ENCODE measurements at places on chromosomes 2 and 18.

DNA sequence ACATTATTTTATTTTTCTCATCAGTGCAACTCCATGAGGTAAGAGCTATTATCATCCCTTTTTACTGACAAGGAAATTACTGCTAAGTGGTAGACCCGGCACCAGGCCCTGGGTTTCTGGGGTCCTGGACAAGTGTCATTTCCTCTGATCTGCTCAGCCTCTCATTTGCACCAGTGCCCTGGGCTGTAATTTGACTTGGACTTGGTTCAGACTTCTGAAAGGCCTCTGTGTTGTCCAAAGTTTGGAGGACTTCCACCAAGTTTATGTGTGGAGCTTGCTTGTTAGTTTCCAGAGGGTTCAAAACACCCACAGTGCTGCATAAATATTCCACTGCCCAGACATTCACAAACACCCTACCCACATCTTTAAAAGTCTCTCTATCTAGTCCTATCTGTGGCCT is 44.0 kb upstream of the PPP1CB start:
- no peak for DNase-seq

DNA sequence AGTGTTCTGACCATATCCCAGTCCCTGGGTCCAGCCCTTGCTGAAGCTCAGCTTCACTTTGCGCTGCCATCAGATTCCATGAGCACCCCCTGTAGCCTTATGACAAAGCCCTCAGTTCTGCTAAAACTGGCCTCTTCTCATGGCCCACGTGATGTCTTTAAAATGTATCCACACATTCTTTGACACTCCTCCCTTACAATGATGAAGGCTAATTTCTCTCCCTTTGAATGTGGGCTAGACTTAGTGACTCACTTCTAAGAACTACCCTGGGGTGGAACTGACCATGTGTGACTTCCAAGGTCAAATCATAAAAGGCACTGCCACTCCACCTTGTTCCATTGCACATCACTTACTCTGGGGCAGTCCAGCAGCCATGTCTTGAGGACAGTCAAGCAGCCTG is 45.4 kb upstream of the GORASP2 start:
- DNase-seq, result no peak

DNA sequence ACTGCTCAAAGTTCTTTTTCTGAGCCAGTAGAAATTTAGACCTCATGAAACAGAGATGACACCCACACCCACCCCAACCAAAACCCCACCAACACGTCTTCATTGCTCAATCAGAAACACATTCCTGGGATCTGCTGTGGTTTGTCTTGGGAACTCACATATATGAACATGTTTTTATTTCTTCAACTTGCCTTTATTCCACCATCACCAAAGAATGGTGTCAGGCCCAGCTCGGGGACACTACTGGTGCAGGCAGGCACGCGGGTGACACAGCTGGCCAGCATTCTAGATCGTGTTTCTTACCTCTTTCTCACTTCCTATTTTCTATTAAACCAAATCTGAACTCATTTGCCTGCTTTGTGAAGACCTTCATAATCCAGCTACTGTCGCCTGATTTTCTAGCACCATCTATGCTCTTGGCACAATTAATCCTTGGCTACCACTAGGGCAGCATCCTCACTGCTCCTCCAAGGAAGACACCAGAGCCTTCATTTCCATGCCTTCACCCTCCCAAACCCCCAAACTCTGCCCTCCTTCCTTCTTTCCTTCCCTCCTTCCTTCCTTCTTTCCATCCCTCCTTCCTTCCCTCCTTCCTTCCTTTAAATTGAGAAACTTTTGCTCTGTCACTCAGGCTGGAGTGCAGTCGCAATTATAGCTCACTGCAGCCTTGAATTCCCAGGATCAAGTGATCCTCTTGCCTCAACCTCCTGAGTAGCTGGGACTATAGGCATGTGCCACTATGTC is 157.1 kb downstream of the BCL2 start:
- DNase-seq, result no peak

DNA sequence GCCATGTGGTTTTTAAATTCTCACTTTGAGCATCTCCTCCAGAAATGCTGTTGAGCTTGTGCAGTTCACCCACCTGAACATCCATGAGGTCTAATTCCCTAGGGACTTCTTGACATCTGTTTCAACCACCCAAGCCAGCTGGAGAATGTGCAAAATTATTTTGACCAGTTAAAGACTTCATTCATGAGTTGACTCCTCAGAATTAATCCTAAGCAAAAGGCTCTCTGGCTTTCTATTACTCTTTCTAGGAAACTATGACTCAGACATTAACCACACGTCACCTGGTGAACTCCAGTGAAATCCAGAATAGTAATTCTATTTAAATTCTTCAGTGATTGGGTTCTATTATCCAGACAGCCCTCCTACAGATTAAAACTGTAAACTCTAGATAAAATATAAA is 247.5 kb downstream of the NBAS start:
- DNase-seq, result no peak

- DNase-seq, result no peak
Observed at GRCh38 chr2:179270689-179271088, 6.1 kb upstream of the SESTD1 start.

DNA sequence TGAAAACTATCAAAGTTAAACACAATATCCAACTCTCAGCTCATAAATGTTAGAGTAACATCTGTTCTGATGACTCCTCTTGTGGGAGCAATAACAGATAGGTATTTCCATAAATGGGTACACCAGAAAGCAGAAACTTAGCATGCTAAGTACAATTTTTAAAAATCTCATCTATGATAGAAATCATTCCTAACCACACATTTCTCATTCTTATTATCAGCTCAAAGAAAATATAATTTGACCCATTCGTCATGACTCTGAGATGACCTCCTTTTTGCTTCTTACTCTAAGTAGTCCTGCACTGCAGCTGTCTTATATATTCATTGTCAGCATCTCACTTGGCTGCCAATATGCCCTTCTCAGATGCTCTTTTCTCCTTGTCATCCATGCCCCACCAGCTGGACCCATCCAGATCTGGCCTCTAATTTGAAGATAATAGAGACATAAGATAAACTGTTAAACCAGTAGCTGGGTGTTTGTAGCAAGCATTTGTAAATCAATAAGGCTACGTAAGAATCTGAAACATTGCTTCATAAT is 298.3 kb downstream of the KCNS3 start:
- no peak for DNase-seq

DNA sequence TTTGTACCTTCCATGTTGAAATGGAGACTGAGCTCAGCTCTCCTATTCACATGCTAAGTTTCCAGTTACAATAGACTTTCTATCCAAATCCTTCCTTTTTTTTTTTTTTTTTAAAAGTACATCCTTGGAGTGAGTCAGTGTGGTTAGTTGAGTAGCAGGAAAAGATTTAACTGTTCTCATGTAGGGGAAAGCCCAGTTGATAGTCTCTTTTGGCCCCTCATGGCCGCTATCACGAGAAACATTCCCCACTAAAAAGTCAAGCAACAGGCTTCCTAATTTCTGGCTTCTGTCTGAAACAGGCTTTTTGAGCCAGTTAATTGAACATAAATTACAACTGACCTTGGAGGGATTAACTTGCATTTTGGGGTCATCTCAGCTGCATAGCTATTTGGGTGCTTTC is 161.3 kb downstream of the MEIS1 start:
- no peak for DNase-seq

DNA sequence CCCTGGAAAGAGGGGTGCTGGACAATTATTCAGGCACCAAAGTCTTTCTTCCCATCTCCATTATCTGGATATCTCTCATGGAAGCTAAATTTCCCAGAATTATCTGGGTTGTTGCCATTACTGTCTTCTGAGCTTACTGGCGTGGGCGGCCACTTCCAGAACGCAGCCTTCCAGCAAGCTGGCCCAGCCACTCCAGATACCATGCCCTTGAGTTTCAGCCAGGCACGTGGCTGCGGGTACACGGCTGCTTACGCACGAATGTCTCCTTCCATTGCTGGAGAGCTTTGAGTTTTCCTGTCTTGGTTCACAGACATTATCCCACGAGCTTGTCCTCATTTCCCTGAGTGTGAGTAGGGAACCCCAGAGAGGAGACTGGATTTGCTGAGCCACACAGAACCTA is 32.7 kb downstream of the CELF4 start:
- no peak for DNase-seq

DNA sequence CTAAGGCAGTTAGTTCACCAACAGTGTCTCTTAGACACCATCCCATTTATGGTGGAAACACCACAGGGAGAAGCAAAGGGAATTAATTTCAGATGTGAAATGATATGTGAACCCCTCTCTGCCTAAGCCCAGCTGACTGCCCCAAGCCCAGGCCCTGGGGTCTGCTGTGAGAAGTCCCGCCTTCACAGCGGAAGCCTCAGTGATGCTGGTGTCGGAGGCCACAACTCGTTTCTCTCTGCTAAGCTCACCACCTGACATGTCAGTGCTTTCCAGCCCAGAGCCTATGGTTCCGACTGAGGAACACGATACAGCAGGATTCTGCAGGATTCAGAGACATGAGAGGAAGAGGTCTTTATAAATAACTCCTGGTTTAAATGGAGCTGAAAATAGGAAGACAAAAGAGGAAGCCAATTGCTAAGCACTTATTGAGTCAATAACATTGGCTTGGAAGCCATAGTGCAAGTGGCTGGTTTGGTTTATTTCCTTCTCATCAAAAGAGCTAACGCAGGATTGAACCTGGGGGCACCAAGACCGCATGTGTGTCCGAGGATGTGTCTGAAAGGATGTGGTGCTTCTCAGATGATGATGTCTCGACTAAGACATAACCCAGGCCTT is 21.9 kb upstream of the LOXHD1 start:
- DNase-seq, result no peak

DNA sequence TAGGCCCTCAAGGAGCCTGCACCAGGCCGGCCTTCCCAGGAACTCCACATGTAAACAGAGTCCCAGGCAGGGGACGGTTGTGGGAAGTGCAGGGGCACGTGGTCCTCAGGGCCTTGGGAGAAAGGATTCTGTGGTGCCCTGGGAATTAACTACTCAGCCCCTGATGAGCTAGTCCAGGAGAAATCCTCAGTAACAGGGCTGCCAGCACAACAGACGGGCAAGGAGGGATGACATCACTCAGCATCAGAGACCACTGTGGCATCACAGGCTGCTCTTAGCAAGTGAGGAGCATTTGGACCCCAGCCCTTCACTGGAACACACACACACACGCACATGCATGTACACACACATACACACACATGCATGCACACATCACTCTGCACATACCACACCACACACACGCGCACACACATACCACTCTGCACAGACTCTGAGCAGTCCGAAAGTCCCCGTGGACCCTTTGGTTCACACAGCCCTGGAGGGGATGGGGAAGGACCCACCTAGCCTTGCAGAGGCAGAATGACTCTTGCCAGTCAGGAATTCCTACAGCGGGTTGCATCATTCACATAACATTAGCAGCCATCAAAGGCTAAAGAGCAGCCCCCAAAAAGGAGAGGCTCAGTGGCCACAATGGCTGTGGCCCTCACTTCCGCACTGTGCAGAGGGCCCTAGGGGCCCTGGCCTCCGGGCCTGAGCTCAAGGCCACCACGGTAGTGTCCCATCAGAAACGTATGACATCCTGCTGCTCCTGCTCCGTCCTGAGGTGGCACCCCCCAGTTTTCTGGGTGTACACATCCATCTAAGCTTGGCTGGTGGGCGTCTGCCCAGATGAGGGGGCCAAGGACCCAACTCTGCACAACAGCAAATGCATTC is 1.9 kb upstream of the NMUR1 start:
- no peak for DNase-seq

DNA sequence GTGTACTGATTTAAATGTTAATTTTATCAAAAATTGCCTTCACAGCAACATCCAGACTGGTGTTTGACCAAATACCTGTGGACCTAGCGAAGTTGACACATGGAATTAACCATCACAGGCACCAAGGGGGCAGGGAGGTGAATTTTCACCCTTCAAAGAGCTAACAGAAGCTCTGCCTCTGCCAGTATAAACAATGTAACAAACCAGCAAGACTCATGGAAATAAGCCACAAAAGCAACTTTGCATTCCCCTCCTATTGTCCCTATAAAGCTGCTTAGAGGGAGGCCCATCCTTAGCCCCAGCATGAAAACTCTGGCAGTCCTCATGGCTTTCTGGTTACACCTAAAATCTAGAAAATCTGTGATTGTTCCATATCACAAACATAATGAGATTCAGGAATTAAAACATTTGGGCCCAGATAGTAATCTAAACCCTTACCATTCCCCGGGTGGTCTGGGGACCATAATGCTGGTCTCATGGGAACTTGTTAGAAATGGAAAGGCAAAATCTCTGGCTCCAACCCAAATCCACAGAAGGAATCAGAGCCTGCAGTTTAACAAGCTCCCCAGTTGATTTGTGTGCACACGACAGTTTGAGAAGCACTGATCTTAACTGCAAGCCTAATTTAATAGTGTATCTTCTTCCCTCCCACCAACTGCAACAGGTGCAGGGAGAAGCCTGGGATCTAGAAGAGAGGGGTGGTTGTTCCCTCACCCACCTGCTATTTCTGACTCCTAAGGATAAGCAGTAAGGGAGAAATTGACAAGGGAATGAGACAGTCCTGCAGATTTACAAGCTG is 23.1 kb downstream of the SERPINB11 start:
- no peak for DNase-seq

DNA sequence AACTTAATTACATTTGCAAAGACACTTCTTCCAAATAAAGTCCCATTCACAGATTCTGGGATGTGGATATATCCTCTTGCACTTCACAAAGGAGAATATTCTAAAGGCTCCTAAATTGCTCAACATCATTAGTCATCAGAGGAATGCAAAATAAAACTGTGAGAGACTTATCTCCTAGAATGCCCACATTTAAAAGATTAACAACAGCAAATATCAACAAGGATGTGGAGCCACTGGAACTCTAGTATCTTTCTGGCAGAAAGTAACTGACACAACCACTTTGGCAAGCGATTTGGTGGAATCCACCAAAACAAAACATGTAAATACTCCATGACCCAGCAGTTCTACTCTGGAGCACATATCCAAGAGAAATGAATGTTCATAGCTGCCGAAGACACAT is 4.6 kb downstream of the NEU2 start:
- no peak for DNase-seq

GRCh38 chr18:32469691-32470459 is 807 bp downstream of the GAREM1 start:
- no peak for DNase-seq

GRCh38 chr18:74773171-74773624 is 175.5 kb downstream of the ZNF407 start:
- no peak for DNase-seq

DNA sequence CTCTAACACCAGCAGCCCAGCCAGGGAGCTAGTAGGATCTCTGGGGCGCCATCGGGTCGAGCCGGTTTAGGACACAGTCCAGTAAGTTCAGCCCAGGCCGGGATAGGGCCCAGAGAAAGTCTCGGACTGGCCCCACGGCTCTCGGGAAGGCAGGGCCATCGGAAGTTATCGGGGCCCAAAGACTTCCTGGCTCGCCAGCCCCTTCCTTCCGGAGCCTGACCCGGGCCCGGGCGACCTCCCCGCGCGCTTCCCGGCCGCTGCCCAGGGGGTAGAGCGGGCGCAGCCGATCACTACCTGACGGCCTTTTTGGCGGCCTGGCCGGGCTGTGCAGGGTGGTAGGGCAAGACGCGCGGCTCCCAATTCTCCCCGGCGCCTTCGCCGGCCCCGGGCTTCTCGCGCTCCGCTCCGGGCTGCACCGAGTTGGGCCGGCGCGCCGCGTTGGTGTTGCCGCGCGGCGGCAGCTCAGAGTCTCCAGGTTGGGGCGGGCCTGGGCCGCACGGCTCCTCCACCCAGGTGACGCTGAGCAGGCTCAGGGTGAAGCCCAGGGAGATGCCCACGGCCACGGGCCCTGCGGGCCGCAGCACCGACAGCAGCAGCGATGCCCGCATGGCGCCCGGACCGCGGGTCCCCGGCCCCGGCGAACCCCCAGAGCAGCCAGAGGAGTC is 546 bp downstream of the CHPF start:
- DNase-seq, result no peak

GRCh38 chr18:11885278-11885947 is 22.7 kb downstream of the MPPE1 start:
- DNase-seq, result no peak

GRCh38 chr2:132256251-132256902 is 94.6 kb upstream of the ANKRD30BL start:
- DNase-seq, result no peak
